ENCODE measurements at places on chromosomes 3 and 15.

DNA sequence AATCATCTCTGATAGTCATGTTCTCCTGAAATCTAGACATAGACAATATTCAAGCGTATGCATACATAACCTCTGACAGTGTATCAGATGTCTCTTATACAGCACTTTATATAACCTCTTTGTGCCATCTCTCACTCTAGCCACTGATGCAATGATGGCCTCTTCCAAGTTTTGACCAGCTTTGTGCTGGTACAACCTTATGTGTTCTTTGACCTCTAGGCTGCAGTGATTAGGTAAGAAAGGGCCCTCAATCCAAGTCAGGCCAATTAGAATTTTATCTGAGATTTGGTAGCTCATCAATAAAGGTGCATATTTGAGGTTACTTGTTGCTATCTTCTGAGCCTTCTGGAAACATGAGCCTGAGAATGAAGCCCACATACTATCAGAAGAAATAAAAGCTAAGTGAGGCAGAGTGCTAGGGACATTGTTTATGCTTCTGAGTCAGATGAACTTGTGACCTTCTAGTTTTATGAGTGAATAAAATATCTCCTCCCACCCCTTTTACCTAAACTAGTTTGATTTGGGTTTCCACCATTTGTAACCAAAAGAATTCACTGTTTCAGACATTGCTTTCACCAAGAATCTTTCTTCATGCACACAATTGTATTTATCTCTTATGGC lies 283.2 kb upstream of the SUCLG2 start:
- DNase-seq = no peak

DNA sequence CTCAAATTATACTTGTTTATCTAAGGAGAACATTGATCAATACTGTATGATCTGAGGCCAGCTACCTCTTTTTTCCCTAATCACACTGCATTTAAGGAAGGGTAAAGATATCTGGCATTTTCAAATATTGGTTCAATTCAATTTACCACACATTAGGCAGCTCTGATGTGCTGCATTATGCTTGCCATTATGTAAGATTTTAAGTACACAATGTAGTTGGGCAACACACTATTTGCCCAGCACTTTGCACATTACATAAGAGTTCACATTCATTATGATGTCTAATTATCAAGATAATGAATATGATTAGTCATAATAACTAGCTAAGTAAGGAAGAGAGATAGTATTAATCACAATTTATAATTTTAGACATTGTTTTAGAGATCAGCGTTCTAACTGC lies 196.3 kb downstream of the BCHE start:
- DNase-seq = no peak

- DNase-seq = peak; percentile 90
These were observed 57.6 kb upstream of the FGD5 start for GRCh38 chr3:14761121-14761672.

GRCh38 chr3:148510116-148510515 lies 187.6 kb upstream of the AGTR1 start:
- no peak for DNase-seq

DNA sequence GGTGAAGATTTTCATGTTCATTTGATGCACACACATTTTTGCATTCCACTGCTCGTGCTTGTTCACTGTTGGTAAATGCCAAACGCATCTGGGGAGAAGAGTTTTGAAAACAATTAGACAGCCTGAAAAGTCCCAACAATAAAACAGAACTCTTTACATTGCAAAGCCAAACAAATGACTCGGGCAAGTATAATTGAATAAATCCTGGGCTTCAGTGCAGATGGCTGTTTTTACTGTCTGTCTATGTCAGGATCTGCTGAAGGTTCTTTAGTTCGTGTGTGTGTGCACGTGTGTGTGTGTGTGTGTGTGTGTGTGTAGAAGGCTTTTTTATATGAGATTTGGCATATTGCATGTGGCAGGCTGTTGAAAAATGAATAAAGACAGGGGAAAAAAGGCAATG lies 277.5 kb upstream of the CDIN1 start:
- DNase-seq = no peak

GRCh38 chr15:90479656-90480055 lies 50.1 kb upstream of the CRTC3 start:
- no peak for DNase-seq

DNA sequence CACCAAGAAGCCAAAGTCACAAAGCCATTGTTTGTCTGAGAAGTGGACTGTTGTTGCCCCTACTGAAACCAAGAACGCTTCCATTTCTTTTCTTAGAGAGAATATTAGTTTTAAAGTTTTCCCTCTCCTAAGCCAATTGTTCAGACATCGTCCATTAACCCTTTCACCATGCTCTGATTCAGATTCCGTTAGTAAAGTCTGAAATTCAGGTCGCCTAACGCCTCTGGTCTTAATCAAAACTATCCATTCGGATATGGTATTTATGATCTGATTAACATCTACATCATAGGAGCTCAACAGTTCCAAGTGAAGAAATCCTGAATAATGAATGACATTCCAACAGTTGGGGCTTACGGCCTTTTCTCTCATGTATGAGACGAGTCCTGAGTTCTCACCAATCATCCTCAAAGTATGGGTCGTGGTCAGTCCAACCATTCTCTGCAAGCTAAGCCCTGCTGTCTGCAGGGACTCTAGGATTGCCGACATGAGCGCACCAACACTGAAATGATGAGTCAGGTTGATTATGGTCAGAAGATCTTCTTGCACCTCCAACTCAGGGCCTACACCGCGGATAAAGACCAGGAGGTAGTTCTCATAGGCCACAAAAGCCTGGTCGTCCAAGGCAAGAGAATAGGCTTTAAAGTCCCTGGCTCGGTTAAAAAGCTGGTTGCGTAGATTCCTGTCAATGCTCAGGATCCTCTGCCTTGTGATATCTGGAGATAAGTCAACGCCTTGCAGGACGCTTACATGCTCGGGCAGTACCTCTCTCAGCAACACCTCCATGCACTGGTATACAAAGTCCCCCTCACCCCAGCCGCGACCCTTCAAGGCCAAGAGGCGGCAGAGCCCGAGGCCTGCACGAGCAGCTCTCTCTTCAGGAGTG lies 767 bp downstream of the EPM2AIP1 start:
- DNase-seq = no peak

DNA sequence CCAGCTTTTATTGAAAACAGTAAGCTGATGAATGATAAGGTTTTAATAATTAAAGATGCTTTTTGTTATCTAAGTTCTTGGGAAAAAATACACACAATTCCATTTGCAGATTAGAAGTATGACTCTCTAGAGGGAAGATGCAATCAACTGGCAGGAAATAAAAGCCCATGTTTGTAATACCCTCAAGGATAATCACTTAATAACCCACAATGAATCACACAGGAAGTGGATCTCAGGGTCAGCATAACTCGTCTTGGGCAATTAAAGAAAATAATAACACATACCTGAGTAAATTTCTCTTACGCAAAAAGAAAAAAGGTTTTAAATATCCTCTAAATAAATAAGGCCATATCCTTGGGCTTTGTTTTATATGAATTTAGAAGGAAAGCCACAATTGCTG lies 9.4 kb upstream of the EID1 start:
- no peak for DNase-seq

DNA sequence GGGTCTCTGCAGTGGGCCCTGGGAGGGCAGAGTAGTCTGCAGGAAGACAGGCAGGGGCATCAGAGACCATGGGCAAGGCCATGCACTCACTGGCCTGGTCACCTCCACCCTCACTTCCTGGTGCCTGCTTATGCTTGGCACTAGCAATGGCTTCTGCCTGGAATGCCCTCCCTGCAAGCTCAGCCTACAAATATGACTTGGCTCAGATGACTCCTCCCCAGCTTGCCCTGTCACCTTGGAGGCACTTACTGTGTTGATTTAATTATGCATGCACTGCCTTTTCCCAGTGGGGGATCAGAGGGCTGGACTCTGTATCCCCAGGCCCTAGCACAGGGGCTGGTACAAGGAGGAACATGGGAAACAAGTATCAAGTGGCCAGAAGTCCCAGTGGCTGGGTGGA lies 7.8 kb downstream of the C3orf18 start:
- DNase-seq = no peak

DNA sequence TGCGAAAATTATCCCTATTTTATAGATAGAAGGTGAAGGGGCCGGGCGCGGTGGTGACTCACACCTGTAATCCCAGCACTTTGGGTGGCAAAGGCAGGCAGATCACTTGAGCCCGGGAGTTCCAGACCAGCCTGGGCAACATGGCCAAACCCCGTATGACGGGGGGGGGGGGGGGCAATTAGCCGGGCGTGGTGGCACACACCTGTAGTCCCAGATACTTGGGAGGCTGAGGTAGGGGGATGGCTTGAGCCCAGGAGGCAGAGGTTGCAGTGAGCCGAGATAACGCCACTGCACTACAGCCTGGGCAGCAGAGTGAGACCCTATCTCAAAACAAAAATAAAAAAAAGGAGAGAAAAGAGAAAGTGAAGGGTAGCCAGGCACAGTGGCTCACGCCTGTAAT lies 1.4 kb downstream of the AAGAB start:
- DNase-seq = no peak

- DNase-seq = no peak
These were observed 18.0 kb upstream of the SPTBN5 start for GRCh38 chr15:41911691-41912345.

DNA sequence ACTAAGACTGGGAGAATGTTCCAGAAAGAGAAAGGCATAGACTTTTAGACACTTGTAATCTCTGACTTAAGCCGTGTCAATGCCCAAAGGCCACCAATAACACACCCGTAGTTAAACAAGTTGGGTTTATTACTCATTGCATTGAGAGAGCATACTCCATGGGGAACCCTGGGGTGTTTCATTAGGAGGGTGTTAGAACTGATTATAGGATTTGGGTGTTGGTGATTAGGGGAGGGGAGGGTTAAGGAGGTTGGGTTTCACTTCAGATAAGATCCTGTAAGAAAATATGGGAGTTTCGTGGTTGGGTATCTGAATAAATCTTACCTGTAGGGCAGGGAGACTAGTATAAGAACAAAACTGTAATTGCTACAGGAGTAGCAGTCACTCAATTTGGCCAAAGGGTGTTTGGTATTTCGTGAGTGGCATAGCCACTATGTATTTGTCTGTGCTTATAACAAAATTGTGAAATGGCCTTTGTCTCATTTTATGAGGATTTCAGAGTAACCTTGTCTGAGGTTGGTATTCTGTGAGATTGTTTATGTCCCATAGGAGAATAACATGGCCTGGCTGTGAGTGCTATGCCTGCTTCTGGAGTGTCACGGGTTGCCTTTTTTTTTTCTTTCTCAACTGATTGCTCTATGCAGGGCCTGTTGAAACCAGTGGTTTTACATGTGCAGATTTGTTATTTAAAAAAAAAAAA lies 2.9 kb downstream of the HACD3 start:
- no peak for DNase-seq

DNA sequence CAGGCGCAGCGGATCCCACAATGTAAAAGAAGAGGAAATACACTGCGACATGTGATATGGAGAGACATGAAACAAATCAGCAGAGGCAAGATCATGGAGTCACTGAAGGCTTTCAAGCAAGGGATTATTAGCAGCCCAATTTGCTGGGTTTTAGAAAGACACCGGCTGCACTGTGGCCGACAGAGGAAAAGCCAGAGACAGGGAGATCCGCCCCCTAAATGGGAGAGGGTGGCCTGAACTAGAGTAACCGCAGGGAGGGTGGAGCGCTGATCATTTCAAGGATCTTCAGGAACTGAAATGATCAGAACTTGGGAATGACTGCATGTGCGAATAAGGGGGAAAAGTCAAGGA lies 612 bp upstream of the C15orf40 start:
- peak; percentile 23 for DNase-seq

DNA sequence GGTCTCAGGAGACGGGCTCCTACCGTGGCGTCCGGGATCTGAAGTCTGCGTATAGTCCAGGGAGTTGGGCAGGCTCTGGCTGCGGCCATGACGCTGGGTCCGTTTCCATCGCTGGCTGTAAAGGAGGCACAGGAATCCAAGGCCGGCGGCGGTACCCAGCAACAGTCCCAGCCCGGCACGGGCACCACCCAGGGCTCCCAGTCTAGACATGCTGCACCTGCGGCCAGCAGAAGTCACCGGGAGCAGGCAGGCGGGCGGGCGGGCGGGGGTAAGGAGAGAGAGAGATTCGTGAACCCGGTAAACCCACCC lies 526 bp downstream of the RMDN3 start:
- DNase-seq = no peak

- no peak for DNase-seq
These were observed 38.9 kb downstream of the C3orf85 start for GRCh38 chr3:109175411-109175810.

GRCh38 chr3:125119752-125120378 lies 64.1 kb upstream of the HEG1 start:
- DNase-seq = no peak

GRCh38 chr3:196620161-196620604 lies 19.3 kb upstream of the NRROS start:
- no peak for DNase-seq

- DNase-seq = no peak
These were observed 10.5 kb upstream of the IP6K2 start for GRCh38 chr3:48727511-48727910.

DNA sequence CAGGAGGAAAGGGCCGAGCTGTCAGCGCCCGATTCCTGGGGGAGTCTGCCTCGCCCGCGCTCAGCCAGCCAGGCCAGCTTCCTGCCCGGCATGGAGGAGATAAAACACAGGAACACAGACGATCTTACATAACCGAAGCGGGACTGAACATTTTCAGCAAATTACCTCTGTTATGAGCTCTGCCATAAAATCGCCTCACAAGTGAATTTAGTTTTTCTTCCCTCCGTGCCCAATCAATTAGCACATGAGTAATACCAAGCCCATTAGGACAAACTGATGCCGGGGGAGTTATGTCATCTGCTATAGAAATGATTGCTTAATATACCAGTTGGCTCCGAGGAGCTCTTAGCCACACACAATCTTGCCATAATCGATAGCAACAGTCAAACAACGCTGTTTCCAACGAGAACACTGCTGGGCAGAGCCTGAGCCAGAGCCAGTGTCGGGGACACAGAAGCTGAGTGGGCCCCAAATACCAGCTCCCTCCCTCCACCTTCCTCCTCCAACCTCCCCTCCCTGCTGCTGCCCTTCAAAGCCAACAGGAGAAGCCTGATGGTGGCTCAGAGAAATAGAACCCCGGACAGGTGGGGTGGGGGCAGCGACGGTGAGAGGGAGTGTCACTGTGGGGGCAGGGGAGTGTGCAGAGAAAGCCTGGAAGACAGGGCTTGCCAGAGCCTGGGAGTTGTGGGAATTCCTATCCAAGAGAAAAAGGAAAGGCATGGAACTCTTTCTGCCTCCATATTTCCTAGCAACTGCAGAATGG lies 279.4 kb upstream of the TLE3 start:
- peak; percentile 5 for DNase-seq

- no peak for DNase-seq
These were observed 7.5 kb downstream of the SRGAP3 start for GRCh38 chr3:9241956-9242355.

GRCh38 chr15:45431511-45431910 lies 53.2 kb upstream of the GATM start:
- DNase-seq = no peak

- peak; percentile 65 for DNase-seq
These were observed 30.4 kb upstream of the ALDH1A3 start for GRCh38 chr15:100849021-100849854.

Measured in Kasumi-1 (cell line).